Neuronal stem cell (in vitro differentiated cells): ENCODE measurements at places on chromosomes 5 and 9.

DNA sequence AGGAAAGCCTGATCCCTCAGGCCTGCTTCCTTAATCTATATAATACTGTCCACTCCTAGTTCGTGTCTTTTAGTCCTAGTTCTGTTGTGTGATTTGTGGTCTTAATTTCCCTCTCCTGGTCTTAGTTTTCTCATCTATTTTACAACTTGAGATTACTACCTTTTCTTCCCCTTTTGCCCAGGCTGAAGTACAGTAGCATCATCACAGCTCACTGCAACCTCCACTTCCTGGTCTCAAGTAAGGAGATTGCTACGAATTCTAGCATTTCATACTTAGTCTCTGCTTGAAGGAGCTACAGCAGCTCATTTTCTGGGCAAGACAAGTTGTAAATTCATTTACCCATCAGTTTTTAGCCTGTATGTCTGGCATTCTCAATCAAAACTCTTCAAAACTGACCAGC is 5.5 kb downstream of the TRIM32 start:
- no peak for DNase-seq

DNA sequence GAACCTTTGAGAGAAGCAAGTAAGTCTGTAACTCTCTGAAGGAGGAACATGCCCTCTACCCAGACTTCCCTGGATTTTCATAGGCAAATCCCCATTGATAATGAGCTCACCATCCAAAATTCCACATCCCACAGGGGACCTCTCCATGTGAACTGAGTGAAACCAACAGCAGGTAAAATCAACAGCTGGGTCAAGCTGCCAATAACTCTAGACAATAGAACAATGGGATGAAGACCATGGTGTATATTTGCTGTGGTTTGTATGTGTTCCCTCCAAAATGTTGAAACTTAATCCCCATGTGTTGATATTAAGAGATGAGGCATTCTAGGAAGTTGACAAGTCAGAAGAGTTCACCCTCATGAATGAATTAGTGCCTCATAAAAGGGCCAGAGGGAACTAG is 110.2 kb upstream of the MYO10 start:
- no peak for DNase-seq

DNA sequence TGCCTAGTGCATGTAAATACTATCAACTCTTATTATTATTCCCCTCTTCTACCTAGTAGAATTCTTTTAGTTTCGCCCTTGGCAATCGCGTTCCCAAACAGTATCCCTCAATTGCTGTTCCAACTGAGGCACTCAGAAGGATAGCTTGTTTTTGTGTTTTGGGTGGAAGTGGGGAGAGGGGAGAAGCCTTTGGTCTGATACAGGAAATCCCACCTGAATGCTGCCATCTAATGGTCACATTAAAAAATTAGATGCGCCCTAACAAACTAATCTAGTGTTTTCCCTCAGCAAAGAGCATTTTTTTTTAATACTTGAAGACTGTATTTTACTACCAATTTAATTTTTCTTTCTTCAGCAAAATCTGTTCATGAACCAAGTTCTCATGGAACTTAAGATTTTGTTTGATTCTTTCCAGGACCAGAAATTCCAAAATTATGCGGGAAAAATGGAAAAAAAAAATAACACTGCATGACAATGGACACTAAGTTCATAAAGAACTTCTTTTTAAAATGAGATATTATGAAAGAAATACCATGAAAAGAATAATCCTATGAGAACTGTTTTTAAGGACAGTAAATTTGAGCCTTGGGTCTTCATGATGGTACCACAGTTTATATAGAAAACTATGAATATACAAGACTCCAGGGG is 22.2 kb upstream of the GLDC start:
- no peak for DNase-seq

DNA sequence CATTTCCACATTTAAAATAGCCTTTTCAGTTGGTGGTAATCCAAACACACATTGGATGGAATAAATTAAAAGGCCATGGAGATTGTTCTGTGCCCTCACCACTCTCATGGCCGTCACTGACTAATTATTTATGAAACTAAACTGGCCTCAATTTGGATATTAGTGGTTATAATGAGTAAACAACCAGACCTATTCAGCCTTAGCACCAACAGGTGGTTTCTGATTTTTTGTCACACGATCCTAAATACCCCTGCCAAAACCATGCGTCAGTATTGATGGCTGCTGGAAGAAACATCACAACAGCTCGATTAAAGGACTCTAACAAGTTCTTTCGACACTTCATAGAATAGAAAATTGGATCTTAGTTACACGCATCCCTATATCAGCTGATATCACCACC is 276.0 kb upstream of the DAP start:
- DNase-seq: no peak

DNA sequence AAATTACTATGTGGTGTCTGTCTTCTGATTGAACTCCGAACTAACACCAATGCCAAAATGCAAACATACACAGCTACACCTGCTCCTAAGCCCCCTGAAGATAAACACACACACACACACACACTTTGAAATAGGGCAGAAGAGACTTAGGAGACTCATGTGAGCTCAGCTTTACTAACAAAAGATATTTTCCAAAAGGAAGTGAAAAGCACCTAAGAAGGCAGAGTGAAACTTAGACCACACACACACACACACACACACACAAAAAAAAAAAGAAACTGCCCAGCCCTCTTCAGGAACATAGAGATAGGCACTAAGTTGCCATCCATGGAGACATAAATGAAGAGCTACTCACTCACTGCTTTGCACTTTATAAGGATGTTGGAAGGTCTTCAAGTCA is 45.2 kb upstream of the APC start:
- DNase-seq: no peak
